NCI-H1436 treated with DMSO at 0.1 percent for 48 hours (cell line): ENCODE measurements at places on chromosomes 16 and 17.
A peak's percentile ranks its signal among the peaks of the same experiment; 100 is the strongest.

DNA sequence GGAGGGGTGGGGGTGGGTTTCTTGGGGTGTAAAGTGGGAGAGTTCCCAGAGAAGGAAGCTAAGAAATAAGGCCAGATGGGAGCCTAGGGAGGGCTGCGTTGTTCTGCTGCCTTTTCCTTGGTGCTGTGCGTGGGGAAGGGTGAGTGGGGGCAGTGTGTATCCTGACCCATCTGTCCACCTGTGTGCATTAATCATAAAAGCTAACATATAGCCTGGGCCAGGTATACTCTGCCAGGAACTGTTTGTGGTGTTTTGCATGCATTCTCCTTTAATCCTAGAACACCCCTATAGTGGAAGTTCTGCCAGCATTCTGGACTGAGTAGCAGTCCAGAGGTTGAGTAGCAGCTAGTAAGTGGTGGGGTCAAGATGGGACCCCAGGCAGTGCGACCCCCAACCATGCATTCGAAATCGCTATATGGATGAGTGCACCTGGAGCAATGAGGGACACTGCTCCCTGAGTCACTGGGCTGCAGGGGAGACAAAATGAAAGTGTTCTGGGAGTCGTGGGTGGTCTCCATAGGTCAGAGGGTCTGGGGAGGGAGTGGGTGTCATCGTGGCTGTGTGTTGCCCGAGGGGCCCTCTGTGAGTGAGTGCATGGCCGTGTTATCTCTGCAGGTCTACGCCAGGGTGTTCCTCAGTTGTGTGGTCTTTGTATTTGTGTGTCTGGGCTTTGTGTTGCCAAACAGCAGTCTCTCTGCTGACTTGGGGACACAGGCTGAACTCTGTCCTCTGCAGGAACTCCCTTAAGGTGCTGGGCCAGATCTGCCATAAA lies 1.3 kb downstream of the ERBB2 start:
- no peak for DNase-seq

GRCh38 chr17:19553036-19553435 lies 19.4 kb downstream of the SLC47A1 start:
- no peak for DNase-seq

GRCh38 chr16:21071741-21072140 lies 78.9 kb downstream of the DNAH3 start:
- DNase-seq, result no peak

GRCh38 chr17:43453331-43453812 lies 30.4 kb upstream of the DHX8 start:
- no peak for DNase-seq

DNA sequence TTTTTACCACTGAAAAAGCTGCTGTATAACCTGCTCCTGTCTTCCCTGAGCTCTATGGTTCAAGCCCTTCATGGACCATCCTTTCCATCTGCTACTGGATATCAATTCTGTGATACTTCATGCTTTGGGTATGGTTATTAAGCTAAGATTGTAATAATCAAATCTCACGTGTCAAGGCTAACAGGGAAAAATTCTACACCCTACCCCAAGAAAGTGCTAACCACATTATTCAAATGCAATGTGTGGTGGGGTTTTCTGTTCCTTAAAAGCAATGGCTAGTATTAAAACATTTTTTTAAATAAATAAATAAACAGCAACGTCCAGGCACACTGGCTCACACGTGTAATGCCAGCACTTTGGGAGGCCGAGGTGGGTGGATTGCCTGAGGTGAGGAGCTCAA lies 65.9 kb downstream of the SPAG9 start:
- DNase-seq, result no peak

- no peak for DNase-seq
Observed at GRCh38 chr16:72677662-72678447, 370.1 kb downstream of the ZFHX3 start.

DNA sequence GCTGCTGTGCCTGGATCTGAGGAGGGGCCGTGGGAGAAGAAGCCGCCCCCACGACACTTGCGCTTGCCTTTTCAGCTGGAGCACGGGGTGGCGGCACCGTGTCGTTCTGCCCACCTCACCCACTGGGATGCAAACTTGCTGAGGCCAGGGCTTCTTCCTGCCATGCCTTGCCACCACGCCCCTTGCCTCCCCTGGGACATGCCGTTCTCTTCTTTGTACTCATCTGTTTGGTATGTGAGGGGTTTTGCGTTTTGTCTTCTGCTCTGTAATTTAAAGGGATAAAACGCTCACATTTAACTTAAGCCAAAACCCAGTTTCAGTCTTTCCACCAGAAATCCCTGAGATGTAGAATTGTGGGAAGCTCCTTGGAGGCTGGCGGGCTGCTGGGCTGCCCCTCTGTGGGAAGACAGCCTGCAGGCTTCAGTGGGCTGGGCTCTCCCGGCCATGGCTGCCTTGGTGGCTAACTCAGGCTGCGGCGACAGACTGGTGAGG lies 180.2 kb downstream of the RPTOR start:
- DNase-seq, result no peak

DNA sequence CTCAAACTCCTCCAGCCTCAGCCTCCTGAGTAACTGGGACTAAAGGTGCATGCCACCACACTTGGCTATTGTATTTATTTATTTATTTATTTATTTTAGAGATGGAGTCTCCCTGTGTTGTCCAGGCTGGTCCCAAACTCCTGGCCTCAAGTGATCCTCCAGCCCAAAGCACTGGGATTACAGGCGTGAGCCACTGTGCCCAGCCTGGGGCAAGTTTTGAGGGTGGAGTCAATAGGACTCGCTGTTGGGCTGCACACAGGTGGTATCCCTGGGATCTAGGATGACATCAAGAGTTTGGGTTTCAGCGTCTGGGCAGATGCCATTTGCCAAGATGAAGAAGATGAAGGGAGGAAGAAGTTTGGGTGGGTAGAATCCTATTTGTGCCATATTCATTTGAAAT lies 213.9 kb downstream of the GSG1L start:
- DNase-seq, result no peak

- no peak for DNase-seq
Observed at GRCh38 chr16:70689035-70689969, 3.4 kb upstream of the MTSS2 start.

DNA sequence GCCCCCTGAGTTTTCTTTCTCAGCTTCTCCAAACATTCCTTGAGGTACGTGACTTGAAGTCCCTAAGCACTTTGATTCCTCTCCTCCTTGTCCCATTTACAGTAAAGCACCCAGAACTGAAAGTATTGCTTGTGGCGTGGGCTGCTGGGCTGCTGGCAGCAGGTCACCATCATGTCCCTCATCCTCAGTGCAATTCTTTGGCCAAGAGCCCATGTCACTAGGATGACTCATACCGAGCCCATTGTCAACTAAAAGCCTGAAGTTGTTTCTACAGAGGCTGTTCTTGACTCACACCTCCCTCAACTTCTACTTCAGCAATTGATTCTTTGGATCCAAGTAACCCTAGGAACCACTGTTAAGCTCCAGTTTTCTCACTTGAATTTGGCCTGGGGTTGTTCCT lies 54.3 kb downstream of the KPNA2 start:
- DNase-seq, result no peak

GRCh38 chr17:4747847-4748246 lies 8.1 kb upstream of the CXCL16 start:
- DNase-seq, result no peak

GRCh38 chr17:76046064-76046463 lies 19.0 kb upstream of the EVPL start:
- DNase-seq, result no peak

DNA sequence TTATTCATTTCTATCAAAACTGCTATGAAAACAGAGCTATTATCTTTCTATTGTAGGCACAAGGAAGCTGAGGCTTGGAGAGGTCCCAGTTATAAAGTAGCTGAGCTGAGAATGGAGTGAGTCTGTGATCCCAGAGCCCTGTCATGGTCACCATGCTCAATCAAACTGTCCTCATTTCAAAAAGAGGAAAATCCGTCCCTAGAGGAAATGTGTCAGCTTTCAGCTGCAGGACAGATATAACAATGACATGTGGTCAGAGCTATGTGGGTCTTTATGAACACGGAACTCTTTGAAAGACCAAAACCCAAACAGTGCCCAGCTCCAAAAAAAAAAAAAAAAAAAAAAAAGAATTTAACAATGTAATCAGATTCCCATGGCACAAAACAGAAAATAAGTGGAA lies 266.1 kb downstream of the XYLT1 start:
- no peak for DNase-seq

DNA sequence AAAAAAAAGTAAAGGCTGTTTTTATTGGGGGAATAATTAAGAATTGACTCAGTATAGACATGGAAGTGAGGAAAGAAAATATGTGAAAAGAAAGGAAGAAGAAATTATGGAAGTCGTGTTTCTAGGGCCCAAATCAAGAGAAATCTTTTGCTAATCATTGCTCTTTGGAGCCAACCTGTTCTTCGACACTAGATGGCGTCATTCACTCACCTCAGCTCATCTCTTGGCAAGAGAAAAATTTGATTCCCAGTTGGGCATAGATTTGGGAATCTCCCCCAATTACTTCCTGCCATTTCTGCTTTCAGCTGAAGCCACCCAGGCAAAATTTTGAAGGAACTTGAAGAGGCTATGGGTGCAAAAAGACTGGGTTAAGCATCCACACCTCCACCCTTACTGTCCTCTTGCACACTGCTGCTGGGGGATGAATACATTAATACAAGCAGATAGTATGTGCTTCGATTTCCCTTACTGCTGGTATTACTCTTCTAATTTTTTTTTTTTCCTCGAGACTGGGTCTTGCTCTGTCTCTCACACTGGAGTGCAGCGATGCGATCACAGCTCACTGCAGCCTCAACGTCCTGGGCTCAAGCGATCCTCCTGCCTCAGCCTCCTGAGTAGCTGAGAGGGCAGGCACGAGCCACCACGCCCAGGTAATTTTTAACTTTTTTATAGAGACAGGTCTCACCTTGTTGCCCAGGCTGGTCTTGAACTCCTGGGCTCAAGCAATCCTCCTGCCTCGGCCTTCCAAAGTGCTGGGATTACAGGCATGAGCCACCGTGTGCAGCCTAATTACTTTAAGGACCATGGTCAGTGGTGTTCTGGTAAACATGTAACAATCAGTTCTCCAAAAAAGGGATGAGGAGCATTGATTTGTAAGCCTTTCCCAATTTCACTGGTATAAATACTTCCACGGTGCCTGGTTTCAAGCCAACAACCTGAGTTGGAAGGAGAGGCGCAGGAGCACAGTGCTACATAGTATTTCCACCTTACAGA lies 13.5 kb downstream of the PSMD7 start:
- DNase-seq, result no peak

GRCh38 chr16:48496571-48497095 lies 111.4 kb upstream of the SIAH1 start:
- DNase-seq, result no peak

- no peak for DNase-seq
Observed at GRCh38 chr16:84253173-84253572, 13.4 kb upstream of the KCNG4 start.

DNA sequence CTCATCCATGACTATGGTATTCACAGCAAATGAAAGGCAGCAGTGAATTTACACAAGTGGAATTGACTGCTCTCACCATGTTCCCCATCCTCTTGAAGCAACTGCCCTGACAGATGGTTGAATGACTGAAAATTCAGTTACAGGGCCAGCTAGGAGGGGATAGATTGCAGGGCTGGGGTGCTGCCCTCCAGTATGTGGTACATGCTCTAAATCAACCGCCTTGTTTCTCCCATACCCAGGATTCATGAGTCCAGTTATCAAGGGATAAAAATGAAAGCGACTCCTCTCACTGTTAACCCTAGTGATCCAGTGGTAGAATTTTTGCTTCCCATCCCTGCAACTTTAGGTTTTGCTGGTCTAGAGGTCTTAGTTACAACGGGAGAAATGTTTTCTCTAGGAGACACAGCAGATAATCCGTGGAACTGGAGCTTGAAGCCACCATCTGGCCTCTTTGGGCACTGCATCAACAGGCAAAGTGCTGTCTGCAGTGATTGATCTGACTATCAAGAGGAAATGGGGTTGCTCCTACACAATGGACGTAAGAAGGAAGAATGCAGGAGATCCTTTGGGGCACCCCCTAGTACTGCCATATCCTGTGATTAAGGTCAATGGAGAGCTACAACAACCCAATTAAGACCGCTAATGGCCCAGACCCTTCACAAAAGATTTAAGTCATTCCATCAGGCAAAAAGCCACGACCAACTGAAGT lies 32.0 kb downstream of the SCPEP1 start:
- peak; percentile 61 for DNase-seq

- DNase-seq, result no peak
Observed at GRCh38 chr16:66862023-66862520, 17.9 kb downstream of the CA7 start.

GRCh38 chr16:27748868-27749546 lies 199.1 kb downstream of the KATNIP start:
- DNase-seq, result peak; percentile 7

- DNase-seq, result no peak
Observed at GRCh38 chr16:81715358-81716196, 63.5 kb upstream of the PLCG2 start.

DNA sequence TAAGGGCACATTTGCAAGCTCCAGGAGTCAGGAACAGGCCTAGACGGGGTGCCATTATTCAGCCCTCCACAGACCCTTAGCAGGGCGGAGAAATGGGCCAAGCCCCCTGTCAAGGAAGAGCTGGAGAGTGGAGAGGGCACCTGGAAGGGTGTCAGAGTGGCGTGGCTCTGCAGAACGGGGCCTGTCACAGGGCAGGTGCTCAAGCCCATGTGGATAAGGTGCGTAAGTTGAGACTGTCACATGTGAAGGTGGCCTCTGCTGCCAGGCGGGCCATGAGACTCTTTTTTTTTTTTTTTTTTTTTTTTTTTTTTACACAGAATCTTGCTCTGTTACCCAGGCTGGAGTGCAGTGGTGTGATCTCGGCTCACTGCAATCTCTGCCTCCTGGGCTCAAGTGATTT lies 12.0 kb upstream of the CRISPLD2 start:
- DNase-seq, result no peak

DNA sequence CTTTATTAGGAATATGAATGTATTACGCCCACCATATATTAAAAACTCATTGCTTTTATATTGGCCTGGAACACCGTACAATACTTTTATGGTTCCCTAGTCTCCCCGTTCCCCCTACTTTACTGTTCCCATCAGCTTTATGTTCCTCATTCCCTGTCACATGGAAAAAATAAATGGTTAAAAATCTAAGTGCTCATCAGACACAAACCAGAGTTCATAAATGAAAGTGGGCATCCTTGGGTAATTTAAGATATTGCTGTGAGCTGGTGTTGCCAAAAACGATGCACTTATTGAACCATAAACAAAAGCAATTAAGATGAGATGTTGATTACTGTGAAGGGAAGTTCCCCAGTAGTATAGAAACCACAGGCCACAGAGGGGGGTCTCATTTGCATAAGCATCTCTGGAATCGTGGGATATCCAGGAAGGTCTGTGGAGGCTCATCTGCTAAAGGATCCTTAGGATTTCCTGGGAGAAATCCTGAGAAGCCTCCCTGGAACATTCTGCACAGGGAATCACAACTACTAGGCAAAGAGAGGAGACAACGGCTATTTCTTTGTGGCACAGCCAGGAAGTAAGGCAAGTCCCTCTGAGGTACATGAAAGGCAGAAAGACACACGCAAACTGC lies 591.4 kb upstream of the CDH11 start:
- no peak for DNase-seq

- no peak for DNase-seq
Observed at GRCh38 chr16:85963753-85964285, 64.9 kb downstream of the IRF8 start.

- DNase-seq, result no peak
Observed at GRCh38 chr17:55433029-55433628, 11.5 kb upstream of the MMD start.
